ENCODE measurements at places on chromosomes 7 and 10.

- DNase-seq = no peak
These were observed 2.7 kb downstream of the SND1 start for GRCh38 chr7:127654404-127655394.

DNA sequence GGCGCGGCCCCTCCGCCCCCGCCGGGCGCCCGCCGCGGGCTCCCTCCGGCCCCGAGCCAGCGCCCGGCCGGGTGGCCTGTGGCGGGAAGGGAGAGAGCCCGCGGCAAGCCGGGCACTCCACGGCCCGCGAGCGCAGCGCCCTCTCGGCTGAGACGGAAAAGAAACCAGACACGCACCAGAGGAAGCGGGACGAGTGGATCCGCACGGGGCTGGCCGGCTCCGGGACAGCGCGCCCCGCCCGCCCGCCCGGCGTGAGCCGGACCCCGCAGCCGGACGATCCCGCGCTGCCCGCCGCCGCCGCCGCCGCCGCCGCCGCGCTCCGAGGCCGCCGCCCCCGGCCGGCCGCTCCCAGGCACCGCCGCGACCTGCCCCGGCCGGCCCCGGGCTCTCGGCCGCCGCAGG, 300 bp downstream of the ARHGAP21 start:
- DNase-seq = peak; percentile 35

- no peak for DNase-seq
These were observed 5.8 kb upstream of the DDIT4 start for GRCh38 chr10:72267819-72268399.

DNA sequence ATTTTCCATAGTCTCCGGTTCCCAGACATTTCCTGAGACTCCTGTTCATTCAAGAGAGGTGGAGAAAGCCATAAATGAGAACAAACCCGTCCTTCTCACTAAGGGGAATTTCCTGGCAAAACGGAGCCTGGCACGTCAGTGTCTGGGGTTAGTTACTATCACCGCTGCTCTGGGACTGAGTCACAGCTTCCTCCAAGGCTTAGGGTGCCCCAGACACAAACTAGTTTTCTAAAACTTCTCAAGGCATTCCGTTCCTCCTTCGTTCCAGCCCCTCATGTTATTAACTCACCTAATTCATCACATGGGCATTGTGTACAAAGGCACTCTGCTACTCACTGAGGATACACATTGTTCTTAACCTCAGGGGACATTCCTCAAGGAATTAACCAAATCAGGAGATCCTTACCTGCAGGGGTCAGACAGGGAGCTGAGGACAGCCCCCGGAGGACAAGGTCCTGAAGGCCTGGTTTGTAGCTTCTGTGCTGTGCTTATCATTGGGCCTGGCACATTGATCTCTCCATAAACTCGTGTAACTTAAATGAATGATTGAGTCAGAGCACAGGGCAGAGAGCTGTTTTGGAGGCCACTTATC, 103.0 kb upstream of the KLF6 start:
- DNase-seq = no peak

- no peak for DNase-seq
These were observed 34.4 kb downstream of the AIFM2 start for GRCh38 chr10:70098271-70098670.

DNA sequence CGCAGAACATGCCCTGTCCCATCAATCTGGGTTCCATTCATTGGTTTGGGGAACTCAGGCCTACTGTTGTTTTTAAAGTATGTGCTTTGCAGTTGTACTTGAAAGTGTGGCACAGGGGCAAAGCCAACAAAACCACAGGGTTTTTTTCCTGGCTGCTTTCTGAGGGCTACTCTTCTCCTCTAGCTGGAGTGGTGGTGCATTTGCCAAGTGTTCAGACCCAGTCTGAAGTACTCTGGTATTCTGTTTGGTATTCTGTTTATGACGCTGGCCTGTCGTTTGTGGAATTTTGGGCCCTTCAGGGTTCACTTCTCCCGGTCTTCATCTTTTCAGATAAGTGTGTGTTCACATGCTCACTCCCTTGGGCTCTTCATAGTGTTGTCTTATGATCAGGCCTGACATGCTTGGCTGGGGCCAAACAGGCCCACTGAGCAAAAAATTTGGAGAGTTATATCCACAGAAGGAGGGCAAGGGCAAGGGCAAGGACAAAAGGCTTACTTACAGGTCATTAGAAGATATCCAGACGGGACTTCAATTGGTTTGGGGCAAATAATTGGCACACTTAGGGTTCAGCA, 26.3 kb downstream of the SLC26A4 start:
- DNase-seq = no peak

- no peak for DNase-seq
These were observed 383.8 kb upstream of the ZMIZ1 start for GRCh38 chr10:78684947-78685346.

DNA sequence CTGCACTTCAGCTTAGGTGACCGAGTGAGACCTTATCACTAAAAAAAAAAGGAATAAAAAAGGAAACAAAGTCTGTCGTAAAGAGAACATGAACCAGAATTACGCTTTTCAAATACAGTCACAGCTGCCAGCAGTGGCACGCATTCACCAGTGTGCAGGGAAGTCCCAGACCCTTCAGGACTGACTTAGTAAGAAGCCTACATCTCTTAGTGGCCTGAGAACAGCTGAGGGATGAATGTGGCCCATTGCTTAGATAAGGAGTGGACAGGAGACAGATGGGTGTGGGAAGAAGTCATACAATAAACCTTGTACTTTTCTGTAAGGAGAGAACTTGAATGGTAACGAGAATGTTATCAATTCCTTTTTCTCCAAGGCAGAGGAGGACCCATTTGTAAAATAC, 178.5 kb downstream of the JCAD start:
- no peak for DNase-seq

DNA sequence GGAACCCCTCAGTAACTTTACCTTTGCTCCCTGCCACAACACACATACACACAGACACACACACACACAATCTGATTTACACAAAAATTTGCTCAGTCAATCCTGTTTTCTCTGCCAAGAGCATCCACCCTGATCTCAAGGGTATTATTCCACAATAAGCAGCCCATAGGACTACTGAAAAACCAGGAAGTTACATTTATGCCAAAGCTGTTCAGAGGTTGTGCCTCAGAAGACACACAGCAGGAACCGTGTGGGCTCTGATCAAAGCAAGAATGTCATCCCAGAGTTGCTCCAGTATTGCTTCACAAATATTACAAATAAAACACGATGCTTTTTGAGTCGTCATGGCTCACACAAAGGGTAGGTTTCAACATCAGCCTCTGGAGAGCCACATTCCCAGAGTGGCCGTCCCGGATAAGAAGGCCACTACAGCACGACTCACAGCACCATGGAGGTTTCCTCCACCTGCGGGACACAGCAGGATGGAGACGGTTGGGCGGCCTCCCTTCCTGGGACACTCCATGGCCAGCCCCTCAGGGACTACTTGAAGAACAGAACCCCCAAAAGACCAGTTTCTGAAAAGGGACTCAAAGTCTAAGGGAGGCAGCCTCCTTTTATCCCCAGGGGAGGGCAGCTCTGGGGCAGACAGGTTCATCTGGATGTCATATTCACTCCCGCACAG, 1.6 kb downstream of the AIFM2 start:
- DNase-seq = no peak

DNA sequence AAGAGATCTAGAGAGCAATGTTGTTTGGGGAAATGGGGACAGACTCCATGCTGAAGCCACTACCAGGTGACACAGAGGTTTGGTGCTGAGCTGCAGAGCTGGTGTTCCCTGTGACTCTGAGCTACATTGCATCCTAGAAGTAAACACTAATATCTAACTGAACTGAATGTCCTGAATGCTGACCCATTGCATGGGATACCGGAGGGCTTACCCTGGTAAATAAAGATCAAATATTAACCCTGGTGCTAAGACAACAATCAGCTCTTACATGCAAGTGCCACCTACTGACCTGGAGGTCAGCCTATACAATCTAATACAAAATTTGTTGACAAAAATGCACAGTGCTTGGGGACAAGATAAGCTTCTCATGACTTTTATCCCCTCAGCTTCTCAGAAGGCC, 851.3 kb upstream of the KCND2 start:
- DNase-seq = no peak

DNA sequence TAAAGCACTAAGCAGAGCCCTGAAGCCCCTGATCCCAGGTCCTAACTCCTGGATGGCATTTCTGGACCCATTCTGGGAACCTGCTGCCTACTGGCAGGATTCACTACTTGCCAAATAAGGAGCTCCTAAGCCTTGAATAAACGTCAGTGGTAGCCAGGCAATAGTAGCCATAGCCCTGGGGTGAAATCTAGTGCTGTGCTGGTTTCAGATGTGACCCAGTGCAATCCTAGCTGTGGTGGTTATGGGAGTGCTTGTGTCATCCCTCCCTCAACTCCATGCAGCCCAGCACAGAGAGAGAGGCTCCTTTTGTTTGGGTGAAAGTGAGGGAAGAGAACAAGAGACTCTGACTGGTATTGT, 43.7 kb downstream of the PCLO start:
- DNase-seq = no peak

GRCh38 chr10:124296813-124297788, 121.6 kb downstream of the OAT start:
- no peak for DNase-seq

DNA sequence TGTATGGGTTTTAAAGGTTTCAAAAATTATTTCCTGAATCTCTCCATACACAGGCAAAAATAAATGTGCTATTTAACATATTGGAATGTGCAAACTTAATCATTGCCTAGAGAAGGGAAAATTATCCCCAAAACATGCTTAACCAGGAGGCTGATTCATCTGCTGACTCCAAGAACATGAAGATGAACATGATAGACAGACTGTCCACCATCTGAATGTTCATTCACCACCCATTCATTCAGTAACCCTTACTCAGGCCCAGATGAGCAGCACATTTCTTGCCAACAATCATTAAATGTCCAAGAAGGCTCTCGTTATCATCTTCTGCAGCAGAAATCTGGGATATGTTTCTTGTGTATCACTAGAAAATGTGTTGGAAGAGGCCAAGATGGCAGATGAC, 110.6 kb downstream of the PPP1R9A start:
- no peak for DNase-seq
